ENCODE measurements at places on chromosomes 1 and 21.

- no peak for DNase-seq
Measured at GRCh38 chr1:246727594-246727993, 3.4 kb downstream of the SCCPDH start.

- DNase-seq: no peak
Measured at GRCh38 chr1:202659974-202660373, 50.3 kb downstream of the SYT2 start.

DNA sequence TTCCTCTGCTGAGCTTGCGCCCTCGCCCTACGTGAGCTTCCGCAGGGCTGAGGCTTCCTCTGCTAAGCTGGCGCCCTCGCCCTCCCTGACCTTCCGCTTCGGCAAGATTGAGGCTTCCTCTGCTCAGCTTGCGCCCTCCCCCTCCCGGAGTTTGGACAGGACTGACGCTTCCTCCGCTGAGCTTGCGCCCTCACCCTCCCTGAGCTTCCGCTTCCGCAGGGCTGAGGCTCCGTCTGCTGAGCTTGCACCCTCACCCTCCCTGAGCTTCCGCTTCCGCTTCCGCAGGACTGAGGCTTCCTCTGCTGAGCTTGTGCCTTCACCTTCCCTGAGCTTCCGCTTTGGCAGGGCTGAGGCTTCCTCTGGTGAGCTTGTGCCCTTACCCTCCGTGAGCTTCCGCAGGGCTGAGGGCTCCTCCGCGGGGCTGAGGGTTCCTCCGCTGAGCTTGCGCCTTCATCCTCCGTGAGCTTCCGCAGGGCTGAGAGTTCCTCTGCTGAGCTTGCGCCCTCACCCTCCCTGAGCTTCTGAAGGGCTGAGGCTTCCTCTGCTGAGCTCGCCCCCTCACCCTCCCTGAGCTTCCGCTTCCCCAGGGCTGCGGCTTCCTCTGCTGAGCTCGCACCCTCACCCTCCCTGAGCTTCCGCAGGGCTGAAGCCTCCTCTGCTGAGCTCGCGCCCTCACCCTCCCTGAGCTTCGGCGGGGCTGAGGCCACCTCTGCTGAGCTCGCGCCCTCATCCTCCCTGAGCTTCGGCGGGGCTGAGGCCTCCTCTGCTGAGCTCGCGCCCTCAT is 753.6 kb upstream of the TPTE start:
- DNase-seq: no peak

- no peak for DNase-seq
Measured at GRCh38 chr1:202170726-202171125, 10.3 kb upstream of the PTPN7 start.

- no peak for DNase-seq
Measured at GRCh38 chr1:86616433-86616832, 69.6 kb downstream of the CLCA4 start.

- DNase-seq: no peak
Measured at GRCh38 chr1:12063141-12064072, at the start of gene TNFRSF8. TNFRSF8 (plus strand) TSS chr1:12063303; CDS start chr1:12063599, 296 bp downstream.

DNA sequence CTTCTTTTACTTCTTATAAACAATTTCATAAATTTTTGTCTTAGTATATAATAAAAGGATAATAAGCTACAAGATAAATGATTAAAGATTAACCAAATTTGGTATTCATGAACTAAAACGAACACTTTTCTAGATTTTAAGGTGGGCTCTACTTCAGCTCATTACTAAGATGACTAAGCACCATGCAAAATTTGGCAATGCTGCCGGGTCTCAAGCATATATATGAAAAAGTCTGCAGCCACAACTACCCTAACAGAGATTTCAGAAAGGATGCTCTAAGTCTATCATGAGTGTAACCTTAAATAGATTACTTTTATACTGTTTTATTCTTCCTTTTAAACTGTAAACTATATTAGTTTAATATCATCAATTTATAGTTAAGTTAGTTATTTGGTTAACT is 47.8 kb downstream of the BRWD1 start:
- no peak for DNase-seq

GRCh38 chr1:158554352-158554751 is at the start of gene OR6Y1:
OR6Y1 (minus strand) TSS chr1:158554405; CDS start chr1:158548105, 6,300 bp downstream.
- DNase-seq: no peak

DNA sequence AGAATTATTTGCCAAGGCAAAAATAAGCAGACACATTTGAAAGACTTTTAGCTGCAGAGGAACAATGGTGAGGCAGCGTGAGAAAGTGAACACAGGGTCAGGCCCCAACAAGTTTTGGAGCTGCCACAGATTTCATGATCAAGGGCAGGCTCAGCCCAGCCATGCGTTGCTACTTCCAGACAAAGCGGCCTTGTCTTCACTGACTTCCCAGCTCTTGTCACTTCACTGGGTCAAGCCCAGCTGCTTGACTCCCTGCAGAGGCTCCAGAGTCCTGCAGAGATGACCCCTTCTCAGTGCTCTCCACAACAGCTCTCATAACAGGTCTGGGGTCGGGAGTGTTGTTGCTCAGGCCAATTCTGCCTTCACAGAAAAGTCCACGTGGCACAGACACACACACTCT is 35.8 kb downstream of the HHAT start:
- no peak for DNase-seq

DNA sequence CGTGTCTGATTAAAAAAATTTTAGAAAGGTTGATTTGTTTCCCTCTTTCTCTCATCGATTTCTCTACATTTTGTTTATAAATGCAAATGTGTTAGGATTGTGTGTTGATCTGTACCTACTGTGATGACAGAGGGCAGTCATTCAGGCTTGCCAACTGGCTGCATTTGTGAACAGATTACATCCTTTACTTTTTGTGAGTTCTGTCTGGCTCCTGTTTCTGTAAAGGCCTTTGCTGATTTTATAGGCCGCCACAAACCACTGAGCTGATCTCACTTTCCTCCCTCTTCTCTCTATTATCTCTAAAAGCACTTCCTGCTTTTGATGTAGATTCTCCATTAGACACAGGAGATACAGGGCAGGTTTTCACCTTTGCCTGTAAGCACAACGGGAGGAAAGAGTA is 106.8 kb downstream of the ESRRG start:
- DNase-seq: no peak

DNA sequence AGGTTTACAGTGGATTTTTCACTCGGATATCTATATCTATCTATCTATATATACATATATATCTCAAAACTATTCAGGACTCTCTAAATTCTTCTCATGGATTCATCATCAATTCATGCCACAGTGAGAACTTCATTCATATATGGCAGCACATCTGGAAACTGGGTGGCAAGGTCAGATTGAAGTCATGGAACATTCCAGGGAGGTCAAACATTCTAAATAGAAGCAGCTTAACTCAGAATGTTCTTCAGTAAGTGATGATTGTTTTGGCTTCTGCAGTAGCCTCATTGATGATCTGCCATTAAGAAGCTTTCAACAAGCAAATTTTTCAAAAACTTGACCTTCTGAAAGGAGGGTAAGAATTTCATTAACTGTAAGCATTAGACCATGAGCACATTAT is 46.9 kb upstream of the ADAMTS1 start:
- no peak for DNase-seq

- no peak for DNase-seq
Measured at GRCh38 chr1:245776694-245777332, 622.0 kb downstream of the KIF26B start.

DNA sequence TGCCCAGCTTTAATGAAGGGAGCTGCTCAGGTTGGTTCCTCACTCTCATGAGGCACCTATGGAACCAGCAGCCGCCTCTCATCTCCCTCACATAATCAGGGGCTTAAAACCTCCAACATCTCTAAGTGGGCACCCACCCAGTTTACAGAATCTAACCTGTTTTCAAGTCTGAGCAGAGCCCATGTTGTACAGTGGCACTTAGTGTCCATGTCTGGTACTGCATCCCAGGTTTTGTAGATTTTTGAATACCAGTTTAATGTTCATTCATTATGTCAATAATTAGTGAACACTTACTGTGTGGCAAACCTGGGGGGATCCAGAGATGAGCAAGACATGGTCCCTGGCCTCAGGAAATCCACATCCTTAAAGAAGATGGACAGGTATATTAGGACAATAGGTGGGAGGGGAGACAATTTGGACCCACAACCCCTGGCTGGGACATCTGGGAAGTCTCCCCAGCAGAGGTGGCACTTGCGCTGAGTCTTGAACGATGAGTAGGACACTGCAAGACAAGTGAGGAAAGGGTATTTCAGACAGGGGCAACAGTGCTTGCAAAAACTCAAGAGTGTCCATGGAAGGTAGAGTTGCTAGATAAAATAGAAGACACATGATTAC is 83.3 kb downstream of the LACTBL1 start:
- no peak for DNase-seq

GRCh38 chr21:15241997-15242736 is 177.4 kb upstream of the NRIP1 start:
- no peak for DNase-seq

DNA sequence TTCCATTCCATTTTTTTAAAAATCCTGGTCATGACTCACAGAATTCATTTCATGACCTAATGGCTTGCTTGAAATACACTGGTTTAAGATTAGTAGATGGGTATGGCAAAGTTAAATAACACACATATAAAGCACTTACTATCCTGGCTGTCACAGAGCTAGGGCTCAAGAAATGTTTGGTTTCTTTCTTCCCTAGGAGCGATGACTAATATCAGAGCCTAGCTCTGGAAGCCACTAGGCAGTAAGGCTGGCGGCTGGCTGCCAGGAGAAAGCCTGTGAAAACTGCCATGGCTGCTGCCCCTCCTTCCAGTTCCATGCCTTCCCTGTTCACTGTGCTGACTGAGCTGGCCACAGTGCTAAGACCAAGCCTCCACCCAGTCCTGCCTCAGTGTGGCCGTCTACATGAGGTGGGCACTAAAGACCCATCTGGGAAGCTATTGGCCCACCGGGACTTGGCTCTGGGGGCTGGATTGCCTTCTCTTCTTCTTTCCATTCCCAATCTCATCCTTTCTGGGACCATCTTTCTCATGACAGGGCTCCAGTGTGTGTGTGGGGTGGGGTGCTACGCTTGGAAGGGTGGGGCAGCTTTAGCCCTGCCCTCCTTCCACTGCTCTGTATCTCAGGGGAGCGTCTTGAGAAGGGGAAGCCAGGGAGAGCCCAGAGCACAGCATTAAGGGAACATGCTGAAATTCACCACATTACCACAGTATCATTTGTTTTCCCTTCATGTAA is 10.8 kb upstream of the ASCL5 start:
- no peak for DNase-seq

GRCh38 chr1:235468970-235469369 is 35.3 kb downstream of the B3GALNT2 start:
- no peak for DNase-seq

GRCh38 chr1:213622365-213623063 is 365.3 kb upstream of the PROX1 start:
- DNase-seq: no peak
